ENCODE measurements at places on chromosomes 1 and 21. TPM values are rescaled to one million over a fixed set of nuclear protein-coding genes. Genes with fewer than 3 reads are reported as not detected.

GRCh38 chr1:203287109-203287893 is 18.0 kb upstream of the BTG2 start:
- H3K27me3 ChIP-seq = no peaks in the 10 kb centered on the region
- peak overlapping the region; percentile 96 for H3K27ac ChIP-seq
- DNase-seq = peak; percentile 69
- H3K4me3 ChIP-seq = no peak overlapping the region

DNA sequence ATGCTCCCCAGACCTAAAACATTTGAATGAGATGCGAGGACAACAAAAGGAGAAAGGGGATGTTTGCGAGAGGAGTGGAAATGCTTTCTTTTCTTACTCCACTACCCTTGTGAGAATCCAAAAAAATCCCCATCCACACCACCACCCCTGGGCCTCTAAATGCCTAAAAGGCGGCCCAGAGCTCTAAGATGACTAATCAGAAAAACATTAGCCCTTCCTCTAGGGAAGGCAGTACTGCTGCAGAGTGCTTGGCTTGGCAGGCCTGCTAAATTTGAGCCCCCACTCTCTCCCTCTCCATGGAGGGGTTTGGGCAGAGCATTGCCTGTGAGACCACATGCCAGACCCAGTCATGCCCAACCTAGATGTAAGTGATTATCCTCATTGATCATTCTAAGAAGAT is 347.9 kb downstream of the USH2A start:
- DNase-seq = no peak
- no peaks in the 10 kb centered on the region for H3K4me1 ChIP-seq
- H3K27me3 ChIP-seq = no peaks in the 10 kb centered on the region
- H3K4me3 ChIP-seq = no peak overlapping the region

The C1orf141 gene
- not detected for total RNA-seq

- H3K4me3 ChIP-seq = no peak overlapping the region
- H3K4me1 ChIP-seq = no peaks in the 10 kb centered on the region
- no peak for DNase-seq
- peaks cover 23% of the 10 kb centered on the region for H3K36me3 ChIP-seq
- H3K27ac ChIP-seq = no peak overlapping the region
These were observed 12.0 kb downstream of the MOV10 start for GRCh38 chr1:112686417-112686816.

The FAM131C gene
- 3.5 TPM for total RNA-seq

DNA sequence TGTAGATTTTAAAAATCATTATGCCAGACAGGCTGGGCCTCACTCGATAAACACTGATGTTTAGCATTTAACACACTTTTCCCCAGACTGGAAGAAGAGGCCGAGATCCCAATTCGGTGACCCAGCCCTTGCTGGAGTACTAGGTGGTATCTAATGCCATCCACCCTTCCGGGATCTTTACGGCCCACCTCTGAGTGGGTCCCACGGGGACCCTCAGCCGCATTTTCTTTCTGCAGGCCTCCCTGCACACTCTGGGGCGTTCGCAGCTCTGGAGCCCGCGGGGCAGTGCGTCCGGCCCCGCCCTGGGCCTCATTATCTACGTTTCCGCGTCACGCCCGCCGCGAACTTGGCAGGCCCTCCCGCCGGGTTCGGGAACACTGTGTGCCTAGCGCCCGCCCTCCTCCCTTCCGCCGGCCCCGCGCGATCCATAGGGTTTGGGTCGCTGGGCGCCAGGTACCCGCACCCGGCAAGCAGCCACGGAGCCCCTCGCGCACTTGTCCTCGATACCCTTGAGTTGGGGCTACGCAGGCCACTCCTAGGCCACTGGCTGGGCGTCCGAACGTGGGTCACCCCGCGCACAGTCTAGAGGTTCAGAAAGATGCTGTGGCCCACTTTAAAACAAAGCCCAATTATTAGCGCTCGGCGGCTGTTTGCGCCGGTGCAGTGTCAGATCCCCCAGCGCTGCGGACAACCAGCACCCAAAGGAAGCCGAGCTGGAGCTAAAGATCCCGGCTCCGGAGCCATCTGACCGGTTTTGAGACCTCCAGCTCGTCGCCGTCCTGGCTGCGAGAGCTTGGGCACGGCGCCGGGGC is 950 bp upstream of the EVA1C start:
- H3K27ac ChIP-seq = peak overlapping the region; percentile 78
- peak overlapping the region; percentile 74 for H3K4me3 ChIP-seq
- peaks cover 16% of the 10 kb centered on the region for H3K4me1 ChIP-seq
- DNase-seq = peak; percentile 94
